ENCODE measurements at places on chromosomes 3 and 15. TPM values are rescaled to one million over a fixed set of nuclear protein-coding genes. Genes with fewer than 3 reads are reported as not detected.

GRCh38 chr3:58418227-58418626 lies 15.4 kb downstream of the PDHB start:
- no peak for DNase-seq

DNA sequence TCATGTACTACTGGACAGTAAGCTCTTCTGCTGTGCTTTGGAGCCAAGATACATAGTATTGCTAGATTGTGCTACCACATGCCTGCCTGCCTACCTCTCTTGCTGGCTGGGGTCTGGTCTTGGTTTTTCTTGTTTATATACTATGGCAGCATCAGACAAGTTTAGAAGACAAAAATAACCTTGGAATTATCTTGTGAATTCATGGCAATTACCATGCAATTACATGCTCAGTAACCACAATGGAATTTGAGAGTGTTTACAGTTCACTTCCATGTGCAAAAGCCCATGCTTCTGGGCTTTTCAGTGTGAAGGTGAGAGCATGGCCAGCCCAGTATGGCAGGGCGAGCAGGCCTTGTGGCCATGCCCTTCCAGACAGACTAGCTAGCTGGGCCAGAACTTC lies 48.0 kb upstream of the C15orf61 start:
- no peak for DNase-seq

Gene ADAMTSL3
- 2.2 TPM for total RNA-seq

Gene ACSBG1
- 0.32 TPM for total RNA-seq

Gene TUSC2
- 35.7 TPM for total RNA-seq

Measured in mucosa of descending colon (tissue), 3 donors.